ENCODE measurements at places on chromosomes 16 and 17.

GRCh38 chr17:49557312-49558024 lies 18.2 kb upstream of the NXPH3 start:
- peak; percentile 56 for DNase-seq

GRCh38 chr16:56610017-56610608 lies 1.7 kb downstream of the MT2A start:
- peak; percentile 82 for DNase-seq

- DNase-seq, result no peak
Measured at GRCh38 chr17:3773511-3773910, 27.5 kb downstream of the ITGAE start.

- no peak for DNase-seq
Measured at GRCh38 chr16:73171380-73171779, 123.5 kb upstream of the ZFHX3 start.

- DNase-seq, result no peak
Measured at GRCh38 chr17:62024866-62025265, 40.2 kb downstream of the MED13 start.

DNA sequence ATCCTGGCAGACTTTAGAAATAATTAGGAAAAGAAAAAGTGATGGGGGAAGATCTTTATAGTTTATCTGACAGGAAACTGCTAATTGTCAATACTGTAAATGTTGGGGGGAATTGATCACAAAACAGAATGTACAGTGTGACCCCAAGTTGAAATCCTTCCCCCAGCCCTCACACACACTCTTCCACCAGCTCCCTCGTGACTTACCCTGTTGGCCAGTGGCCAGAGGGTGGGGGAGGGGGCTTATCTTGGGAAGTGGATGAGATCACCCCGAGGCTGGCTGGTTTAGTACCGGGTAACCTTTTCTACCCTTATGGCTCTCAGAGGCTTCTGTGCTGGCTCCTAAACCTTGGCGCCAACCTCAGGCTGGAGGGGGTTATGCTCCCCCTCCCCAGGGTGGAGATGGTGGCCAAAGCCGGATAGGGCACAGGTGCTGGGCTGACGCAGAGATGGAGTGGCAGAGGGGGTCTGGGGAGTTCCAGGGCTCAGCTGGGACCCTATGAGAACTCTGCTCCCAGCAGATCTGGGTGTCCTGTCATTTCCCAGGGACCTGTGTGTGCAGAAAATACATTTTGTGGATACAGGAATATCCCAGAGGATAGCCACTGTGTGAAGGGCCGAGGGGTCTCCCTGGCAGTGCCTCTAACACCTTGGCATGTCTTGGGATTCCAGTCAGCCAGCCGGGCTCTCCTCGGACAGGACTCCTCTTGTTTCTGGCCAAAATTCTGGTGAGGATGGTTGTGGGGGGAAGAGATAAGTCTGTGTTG lies 18.6 kb downstream of the CDH16 start:
- no peak for DNase-seq

DNA sequence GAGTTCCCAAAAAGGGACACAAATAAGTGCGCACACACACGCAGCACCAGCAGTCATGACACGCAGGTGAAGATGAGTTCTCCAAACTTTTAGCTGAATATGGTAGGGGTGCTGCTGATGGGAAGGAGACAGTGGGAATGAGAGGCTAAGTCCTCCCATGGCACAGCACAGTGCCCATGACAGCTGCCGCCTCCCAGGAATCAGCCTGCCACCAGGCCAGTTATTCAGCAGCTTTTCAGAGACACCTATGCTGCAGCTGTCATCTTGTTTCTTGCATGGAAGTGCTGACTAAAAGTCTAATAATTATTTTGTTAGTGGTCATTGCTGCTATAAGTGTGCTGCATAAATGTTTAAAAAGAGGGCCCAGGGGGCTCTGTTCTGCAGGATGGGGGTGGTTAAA lies 12.2 kb downstream of the WFIKKN2 start:
- no peak for DNase-seq

DNA sequence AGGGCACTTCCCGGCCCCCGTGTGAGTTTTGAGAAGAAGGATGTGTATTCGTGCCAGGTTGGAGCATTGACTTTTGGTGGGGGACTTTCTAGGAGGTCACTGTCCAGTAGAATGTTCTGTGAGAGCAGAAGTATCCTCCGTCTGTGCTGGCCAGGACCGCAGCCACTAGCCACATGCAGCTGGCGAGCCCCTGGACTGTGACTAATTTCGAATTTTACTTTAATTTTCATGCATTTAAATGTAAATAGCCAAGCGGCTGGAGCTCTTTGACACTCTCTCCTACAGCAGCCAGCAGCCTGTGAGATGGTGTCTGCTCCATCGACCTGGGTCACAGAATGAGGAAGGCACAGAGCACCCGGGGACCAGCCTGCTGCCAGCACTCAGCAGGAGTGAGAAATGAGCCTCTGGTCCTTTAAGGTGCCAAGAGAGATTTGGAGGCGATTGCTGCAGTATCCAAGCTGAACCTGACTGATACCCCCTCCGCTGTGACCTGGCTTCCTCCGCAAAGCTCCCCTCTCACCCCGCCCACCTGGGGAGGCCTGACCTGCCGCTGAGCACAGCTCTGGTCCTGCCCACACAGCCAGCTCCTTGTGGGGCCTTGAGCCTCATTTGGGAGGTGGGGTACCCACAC lies 7.8 kb downstream of the ATP2A3 start:
- no peak for DNase-seq

DNA sequence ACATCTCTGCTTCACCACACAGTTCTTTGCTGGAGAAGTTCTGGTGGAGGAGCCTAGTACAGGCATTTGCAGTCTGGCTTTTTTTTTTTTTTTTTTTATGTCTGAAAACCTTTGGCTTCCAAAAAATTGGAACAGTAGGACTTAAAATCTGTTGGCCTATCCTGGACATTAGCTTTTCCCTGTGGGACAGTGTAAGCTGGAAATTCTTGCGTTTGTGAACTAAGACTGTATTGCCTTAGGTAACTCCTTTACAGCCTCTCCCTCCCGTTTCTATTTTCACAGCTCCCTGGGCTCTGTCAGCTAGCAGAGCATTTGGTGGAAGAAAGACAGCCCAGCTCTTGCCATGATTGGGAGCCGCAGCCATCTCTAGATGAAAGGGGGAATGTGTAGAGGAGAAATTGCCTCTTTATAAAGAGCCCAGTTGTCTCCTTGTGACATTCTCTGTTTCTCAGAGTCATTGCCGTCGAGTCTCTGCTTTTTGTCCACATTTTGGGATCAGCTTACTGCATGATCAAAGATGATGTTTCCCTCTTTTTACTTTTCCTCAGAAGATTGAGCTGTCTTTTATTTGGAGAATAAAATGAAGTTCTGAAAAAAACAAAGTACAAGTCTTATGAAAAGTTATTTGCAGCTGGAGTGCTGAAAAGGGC lies 227.5 kb downstream of the SPECC1 start:
- DNase-seq, result no peak

DNA sequence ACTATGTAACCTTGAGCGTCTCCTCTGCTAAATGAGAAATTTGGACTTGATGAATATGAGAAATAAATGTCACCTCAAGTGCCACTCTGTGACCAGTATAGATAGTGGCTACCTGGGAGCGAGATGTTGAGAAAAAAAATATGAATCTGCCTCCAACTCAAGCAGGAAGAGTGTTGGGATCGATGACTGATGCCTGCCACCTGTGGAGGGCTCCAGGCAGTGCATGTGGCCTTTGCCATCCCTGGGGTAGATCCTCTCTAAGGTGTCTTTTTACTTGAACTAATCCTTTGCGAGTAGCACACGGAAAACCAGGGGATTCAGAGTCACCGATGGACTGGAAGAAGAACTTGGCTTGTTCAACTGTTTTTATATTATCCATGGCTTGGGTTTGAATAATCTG lies 9.4 kb downstream of the CCDC182 start:
- no peak for DNase-seq
